ENCODE measurements at places on chromosomes 6 and 20. TPM values are rescaled to one million over a fixed set of nuclear protein-coding genes. Genes with fewer than 3 reads are reported as not detected.

Gene CTCFL
- total RNA-seq: not detected

Gene FOXF2
- total RNA-seq: 1.2 TPM

Gene GPR63
- total RNA-seq: 27.9 TPM

Gene RRAGD
- 99.2 TPM for total RNA-seq

Gene GLP1R
- total RNA-seq: not detected

Gene CASP8AP2
- 55.4 TPM for total RNA-seq
